ENCODE measurements at places on chromosomes 16 and 17.
A peak's percentile ranks its signal among the peaks of the same experiment; 100 is the strongest.

- DNase-seq, result no peak
Observed at GRCh38 chr17:79808763-79809529, 12.1 kb upstream of the CBX8 start.

- no peak for DNase-seq
Observed at GRCh38 chr17:81034168-81034777, 678 bp upstream of the BAIAP2 start.

DNA sequence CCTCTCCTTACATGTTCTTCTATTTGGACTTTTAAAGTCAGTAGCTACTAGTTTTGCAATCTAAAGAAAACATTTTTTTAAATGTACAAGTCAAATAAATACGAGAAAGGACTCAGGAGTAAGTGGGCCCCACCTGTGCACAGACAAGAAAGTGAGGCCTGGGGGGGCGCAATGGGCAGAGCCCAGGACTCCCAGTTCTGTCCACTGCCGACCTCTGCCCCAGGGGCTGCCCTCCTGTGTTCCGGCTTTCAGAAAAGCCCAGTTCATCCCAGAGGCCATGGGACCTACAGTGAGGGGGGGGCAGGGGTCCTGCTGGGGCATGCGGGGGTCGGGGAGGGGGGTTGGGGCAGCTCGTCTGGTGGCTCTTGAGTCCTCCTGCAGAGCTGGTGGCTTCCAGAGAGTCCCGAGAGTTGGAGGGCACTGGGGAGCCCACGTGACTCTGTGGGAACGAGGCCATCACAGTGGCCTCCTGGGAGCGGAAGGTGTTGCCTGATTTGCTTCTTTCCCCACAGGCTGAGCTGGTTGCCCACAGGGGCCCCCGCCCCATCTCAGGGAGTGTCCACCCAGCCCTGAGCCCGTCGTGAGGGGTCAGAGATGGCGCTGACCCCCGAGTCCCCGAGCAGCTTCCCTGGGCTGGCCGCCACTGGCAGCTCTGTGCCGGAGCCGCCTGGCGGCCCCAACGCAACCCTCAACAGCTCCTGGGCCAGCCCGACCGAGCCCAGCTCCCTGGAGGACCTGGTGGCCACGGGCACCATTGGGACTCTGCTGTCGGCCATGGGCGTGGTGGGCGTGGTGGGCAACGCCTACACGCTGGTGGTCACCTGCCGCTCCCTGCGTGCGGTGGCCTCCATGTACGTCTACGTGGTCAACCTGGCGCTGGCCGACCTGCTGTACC lies 2.4 kb downstream of the UTS2R start:
- DNase-seq, result no peak

- no peak for DNase-seq
Observed at GRCh38 chr17:71633391-71633849, 487.4 kb upstream of the SOX9 start.

GRCh38 chr16:3363793-3364192 lies 8.1 kb downstream of the OR2C1 start:
- DNase-seq, result no peak

- DNase-seq, result no peak
Observed at GRCh38 chr17:49431743-49432142, 17.1 kb upstream of the PHB1 start.

- DNase-seq, result peak; percentile 25
Observed at GRCh38 chr17:64056269-64057005, 36.0 kb upstream of the ICAM2 start.

DNA sequence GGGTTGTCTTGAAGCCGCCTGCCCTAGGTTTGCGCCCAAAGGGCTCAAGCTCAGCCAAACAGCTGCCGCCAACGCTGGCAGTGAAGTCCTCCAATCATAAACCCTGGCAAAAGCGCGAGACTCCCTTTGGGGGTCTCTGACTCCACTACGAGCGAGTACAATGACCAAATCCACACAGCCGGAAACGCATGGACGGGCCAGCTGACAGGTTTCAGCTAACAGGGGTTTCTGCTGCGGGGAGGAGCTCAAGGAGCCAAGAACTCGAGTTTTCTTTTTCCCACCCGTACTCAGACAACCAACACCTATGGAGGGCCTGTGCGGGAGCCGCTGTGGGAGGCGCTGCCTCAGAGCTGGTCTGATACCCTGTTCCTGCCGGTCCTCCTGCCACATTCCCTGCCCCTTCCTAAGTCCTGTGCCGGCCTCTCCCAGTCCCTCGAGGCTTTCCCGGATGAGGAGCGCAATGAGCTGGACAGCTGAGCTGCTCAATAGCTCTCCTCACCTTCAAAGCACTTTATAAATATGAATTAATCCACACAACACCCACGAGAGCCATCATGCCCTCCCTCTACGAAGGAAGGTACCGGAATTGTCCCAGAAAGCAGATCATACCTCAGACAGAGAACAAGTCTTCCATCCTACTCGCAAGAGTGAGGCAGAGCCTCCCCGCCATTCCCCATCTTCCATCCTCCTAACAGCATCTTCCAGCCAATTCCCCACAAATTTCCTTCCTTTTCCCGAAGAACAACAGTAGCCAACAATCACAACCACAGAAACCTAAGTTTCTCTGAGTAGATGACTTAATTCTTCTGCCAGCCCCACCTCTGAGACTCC lies 6.1 kb downstream of the ABR start:
- DNase-seq, result no peak

- no peak for DNase-seq
Observed at GRCh38 chr17:71213936-71214335, 906.9 kb upstream of the SOX9 start.

GRCh38 chr17:18139498-18139897 lies 30.9 kb downstream of the MYO15A start:
- no peak for DNase-seq

DNA sequence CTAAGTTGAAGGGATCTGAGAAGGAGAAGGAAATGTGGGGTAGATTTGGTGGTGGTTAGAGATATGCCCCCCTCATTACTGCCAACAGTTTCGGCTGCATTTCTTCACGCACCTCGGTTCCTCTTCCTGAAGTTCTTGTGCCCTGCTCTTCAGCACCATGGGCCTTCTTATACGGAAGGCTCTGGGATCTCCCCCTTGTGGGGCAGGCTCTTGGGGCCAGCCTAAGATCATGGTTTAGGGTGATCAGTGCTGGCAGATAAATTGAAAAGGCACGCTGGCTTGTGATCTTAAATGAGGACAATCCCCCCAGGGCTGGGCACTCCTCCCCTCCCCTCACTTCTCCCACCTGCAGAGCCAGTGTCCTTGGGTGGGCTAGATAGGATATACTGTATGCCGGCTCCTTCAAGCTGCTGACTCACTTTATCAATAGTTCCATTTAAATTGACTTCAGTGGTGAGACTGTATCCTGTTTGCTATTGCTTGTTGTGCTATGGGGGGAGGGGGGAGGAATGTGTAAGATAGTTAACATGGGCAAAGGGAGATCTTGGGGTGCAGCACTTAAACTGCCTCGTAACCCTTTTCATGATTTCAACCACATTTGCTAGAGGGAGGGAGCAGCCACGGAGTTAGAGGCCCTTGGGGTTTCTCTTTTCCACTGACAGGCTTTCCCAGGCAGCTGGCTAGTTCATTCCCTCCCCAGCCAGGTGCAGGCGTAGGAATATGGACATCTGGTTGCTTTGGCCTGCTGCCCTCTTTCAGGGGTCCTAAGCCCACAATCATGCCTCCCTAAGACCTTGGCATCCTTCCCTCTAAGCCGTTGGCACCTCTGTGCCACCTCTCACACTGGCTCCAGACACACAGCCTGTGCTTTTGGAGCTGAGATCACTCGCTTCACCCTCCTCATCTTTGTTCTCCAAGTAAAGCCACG lies 28.3 kb downstream of the STH start:
- DNase-seq, result no peak

GRCh38 chr17:61647047-61647446 lies 56.0 kb upstream of the NACA2 start:
- no peak for DNase-seq

DNA sequence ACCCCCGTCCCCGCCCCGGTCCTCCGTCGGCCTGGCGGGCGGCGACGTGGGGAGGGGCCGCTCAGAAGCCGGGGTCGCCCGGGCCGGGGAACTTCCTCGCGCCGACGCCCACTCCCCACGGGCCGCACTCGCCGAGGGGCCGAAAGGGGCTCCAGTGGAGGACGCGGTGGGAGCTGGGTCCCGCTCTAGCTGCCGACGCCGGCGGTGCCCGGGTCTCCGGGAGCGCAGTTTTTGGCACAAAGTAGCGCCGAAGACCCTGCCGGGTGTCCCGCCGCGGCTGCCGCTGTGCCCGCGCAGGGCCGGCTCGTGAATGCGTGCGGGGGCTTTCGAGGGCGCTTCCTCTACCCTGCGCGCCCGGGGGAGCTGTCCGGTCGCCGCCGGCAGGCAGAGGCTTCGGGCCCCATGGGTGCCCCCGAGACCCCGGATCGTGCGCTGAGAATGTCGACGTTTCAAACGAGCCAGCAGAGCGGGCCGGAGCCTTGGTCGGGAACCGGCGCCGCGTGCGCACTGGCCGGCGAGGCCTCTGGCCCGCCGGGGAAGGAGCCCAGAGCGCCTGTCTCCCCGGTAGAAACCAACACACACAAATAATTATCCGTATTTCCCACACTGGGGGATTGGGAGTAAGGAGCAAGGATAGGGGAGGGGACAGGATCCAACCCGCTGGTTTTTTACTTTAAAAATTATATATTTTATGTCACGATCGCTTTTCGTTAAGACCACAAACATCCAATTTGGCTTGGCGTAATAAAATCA lies 46.6 kb upstream of the SLC38A10 start:
- DNase-seq, result no peak

GRCh38 chr17:28612936-28613872 lies 781 bp downstream of the RSKR start:
- peak; percentile 41 for DNase-seq

DNA sequence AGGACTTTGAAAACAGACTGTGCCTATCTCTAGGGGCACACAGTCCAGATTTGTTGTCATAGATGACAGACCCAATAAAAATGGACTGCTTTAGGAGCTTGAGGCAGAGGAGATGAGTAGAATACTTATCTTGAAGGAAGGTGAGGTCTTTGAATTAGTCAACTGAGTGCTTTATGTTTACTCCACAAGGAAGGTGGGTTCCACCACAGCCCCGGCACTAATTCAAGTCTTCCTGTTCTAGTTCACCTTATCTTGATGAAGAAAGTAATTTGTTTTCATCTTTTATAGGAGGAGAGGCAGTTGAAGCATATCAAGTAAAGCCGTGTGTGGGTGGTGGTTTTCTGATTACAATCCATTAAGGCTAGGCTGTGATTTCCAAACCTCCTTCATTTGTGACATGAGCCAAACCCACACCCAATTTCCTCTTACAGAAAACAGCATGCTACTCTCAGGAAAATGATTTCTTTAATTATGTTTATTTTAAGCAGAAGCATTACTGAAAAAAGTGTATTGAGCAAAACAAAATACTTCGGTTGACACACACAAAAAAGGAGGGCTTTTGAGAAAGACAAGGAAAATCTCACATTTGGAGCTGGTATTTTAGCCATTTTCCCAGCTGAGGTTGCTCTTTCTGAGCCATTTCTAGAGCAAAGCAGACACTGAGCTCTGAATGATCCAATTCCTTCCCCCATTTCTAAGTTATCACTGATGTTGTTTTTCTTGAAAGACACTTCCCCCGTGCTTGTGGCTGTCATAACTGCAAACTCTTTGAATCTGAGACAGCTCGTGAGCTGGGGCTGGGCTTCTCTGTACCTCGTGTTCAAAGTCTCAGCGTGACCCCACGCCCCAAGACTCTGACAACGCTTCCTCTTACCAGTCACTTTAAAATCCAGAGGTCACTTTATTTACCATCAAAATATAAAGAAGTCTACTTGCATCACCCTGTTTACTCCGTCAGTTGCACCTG lies 35.4 kb downstream of the CDRT15 start:
- DNase-seq, result no peak

- DNase-seq, result no peak
Observed at GRCh38 chr17:49830605-49831004, 17.3 kb downstream of the TAC4 start.

GRCh38 chr17:74373838-74374606 lies 6.7 kb downstream of the GPR142 start:
- peak; percentile 99 for DNase-seq

GRCh38 chr17:62032480-62032879 lies 32.6 kb downstream of the MED13 start:
- DNase-seq, result no peak

GRCh38 chr16:72291121-72291520 lies 119.2 kb upstream of the PMFBP1 start:
- DNase-seq, result no peak

DNA sequence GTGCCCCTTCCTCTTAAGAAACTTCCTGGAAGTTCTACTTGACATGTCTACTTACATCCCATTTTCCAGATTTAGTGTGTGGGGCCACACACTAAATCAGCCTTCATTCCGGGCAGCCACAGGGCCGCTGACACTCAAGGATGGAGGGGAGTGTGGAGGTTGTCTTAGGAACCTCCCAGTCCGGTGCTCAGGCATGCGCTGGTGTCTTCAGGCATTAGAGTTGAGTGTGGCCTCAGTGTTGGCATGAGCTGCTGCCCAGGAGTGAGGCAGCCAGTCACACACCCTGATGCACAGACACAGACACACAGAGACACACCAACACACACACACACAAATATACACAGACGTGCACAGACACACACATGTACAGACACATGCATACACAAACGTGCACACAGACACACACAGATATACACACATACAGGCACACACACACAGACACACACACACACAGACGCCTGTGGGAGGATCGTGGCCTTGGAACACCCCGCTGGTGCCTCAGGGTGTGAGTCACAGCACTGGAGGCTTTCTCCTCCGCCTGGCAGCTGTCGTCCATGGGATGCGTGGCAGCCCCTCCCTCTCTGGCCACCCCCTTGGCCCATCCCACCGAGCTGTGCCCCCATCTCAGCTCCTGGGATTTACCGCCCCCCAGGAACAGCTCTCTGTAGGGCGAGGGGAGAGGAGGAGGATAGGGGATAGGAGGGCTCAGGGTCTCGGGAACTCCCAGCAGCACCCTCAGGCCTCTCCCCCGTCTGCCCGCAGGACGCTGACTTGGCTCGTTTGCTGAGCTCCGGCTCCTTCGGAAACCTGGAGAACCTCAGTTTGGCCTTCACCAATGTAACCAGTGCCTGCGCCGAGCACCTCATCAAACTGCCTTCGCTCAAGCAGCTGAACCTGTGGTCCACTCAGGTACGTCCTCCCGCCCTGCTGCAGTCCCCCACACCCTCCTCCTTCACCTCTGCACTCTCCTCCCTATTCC lies 75.6 kb upstream of the PLCG2 start:
- no peak for DNase-seq

GRCh38 chr17:40738553-40738952 lies 16.6 kb downstream of the KRT25 start:
- DNase-seq, result no peak

DNA sequence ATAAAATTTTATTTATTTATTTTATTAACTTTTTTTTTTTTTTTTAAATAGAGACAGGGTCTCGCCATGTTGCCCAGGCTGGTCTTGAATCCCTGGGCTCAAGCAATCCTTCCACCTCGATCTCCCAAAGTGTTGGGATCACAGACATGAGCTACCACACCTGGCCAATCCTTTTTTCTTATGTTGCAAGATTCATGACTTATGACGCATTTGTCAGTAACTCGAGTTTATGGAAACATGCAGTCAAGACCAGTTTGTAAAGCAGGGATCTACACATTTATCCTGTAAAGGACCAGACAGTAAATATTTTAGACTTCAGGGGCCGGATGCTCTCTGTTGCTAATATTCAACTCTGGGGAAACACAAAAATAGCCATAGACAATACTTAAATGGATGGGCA lies 9.4 kb upstream of the MAP2K6 start:
- no peak for DNase-seq

Data from HuH-7.5 (cell line).